ENCODE measurements at places on chromosomes 2 and 18.
A peak's percentile ranks its signal among the peaks of the same experiment; 100 is the strongest.

GRCh38 chr18:66729442-66730239 lies 125.8 kb upstream of the CDH19 start:
- peak; percentile 68 for DNase-seq

DNA sequence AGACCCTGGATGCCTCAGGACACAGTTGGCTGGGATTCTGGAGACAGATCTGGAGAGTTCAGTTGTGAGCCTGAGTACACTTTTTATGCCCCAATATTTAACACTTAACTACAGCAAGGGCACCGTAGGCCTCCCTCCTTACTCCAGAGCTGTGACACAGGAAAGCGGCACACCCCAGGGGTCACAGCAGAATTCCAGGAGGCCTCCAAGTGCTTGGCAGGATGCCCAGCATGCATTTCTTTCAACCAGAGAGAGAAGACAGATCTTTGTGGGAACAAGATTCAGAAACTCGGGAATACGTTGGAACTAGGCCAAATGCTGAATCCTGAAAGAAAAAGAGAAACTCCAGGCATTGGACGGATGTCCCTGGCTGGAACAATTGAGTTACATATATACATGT lies 199.2 kb upstream of the NT5C1B start:
- no peak for DNase-seq

- DNase-seq = no peak
Observed at GRCh38 chr2:239457586-239458445, 57.0 kb upstream of the HDAC4 start.

- no peak for DNase-seq
Observed at GRCh38 chr2:5959836-5960820, 267.9 kb downstream of the SOX11 start.

DNA sequence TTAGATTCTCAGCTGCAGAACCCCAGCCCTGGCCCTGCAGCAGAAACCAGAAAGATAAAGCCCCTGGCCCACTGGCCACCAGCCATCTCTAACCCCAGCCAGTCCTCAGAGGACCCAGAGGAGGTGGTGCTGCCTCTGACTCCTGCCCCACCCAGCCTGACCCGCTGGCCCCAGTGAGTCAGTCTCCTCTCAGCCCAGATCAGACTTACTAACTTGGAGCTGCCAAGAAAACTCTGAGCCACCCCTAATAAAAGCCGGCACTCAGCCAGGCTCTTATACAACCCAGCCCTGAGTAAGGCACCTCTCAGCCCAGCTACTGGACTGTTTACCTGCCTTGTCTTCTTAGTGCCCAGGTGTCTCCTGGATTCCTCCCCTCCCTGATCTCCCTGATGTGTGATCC lies 2.0 kb downstream of the SLC14A2 start:
- no peak for DNase-seq

GRCh38 chr2:104734937-104735586 lies 118.9 kb upstream of the POU3F3 start:
- no peak for DNase-seq

- DNase-seq = no peak
Observed at GRCh38 chr18:3411854-3412268, 38.1 kb upstream of the TGIF1 start.

DNA sequence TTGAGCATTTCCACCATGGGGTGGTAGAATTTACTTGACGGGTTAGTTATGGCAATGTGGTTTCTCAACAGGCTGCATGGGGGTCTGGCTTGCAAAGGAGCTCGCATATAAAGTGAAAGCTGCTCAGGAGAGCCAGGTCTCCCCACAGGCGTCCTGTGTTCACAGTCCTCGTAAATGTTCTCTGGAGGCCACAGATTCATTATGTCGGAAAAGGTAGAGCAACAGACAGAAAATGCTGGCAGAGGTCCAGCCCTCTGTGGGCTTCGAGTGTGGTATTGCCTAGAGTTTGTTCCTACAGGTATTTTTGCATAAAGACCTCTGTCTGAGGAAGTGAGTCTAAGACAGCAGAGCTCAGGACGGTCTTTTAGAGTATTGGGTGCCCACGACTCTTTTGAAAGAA lies 96.4 kb downstream of the CDCA7 start:
- no peak for DNase-seq

DNA sequence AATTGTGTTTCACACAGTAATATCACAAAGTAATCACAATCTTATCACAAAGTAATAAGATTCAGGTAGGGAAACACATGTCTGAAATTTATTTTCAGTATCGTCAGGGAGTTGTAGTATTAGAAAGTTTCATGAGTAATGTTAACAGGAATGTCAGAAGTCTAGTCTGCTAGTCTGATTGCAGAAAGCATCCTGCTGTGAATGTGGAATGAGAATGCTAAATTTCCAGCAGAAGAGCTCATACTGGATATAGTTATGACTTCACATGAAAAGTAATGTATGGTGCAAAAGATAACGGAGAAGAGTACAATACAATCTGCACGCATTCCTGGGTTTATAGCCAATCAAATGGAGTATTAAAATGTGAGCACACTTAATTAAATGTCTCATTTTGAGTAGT lies 494.7 kb upstream of the SETBP1 start:
- no peak for DNase-seq

DNA sequence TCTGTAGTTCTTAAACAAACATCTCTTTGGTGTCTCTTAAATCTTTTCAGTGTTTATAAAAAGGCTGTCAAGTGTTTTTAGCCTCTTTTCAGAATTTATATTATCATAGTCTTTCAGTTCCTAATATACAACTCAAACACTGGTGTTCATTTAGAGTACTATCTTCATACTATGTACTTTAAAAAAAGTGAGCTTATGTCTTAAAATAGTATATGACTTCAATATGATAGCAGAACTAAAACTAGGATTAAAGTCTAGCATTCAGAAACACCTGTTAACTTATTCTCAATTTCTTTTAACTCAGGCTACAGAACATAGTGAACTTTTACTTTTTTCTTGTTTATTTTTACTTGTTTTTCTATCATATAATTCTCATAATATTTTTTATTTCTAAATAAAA lies 14.7 kb upstream of the IKZF2 start:
- no peak for DNase-seq

DNA sequence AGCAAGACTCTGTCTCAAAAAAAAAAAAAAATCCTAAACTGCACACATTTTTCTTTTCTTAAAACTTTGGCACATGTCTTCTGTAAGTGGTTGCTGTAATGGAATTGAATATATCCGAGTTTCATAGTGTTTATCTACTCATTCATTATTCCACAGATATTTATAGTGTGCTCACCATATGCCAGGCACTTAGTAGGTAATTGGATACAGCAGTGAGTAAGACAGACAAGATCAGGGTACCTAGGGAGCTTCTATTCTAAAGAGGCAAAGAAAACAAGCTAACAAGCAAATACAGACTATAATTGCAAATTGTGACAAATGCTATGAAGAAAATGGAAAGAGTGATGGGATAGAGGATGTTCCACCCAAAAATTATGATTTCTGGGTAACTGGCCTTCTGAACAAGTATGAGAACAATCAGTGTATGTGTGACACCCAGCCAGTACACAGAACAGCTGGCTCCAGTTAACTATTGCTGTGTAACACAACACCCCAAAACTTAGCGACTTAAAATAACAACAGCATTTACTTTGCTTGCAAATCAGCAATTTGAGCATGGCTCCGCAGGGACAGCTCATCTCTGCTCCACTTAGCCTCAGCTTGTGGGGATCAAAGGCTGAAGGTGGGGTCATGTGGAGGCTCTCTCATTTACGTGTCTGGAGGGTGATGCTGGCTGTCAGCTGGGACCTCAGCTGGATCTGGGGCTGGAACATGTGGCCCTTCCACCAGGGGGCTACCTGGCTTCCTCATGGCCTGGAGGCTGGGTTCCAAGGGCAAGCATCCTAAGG lies 224.9 kb downstream of the INSIG2 start:
- no peak for DNase-seq

DNA sequence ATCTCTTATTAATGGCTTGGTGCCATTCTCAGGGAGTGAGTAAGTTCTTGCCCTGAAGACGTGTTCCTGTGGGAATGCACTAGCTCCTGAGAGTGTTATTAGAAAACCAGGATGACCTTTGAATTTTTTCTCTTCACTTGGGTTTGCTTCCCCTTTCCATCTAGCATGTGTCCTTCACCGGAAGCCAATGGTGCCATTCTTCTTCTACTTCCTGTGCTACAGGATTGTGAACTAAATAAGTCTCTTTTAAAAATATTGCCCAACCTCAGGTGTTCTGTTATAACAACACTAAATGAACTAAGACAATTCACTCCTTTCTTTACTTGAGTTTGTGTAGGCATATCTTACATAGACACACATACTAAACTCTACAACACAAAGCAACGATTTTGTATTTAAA lies 447.0 kb downstream of the SOX11 start:
- no peak for DNase-seq

DNA sequence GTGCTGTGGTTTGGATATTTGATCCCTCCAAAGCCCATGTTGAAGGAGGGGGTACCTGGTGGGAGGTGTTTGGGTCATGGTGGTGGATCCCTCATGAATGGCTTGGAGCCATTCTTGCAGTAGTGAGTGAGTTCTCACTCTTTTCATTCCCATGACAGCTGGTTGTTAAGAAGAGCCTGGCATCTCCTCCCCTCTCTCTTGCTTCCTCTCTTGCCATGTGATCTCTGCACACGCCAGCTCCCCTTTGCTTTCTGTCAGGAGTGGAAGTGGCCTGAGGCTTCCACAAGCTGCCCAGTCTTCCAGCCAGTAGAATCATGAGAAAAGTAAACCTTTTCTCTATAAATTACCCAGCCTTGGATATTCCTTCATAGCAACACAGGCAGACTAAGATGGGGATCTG lies 8.6 kb downstream of the ADD2 start:
- no peak for DNase-seq

DNA sequence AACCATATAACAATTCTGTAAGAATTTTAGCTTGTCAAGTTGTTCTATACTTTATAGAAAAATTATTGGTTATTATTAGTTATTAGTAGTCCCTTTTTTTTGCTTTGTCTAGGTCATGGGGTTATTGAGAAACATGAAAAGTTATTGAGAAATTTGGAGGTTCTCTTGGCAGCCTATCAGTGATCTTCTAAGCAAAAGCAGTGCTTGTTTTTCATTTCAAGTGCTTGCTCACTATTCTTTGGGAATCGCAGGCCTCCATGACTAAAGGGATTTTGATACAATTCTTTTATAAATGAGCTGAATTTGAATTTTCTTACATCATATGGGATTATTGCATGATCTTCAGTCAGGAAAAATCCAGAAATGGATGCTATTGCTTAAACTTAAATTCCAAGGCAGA lies 25.8 kb downstream of the PLEKHA3 start:
- no peak for DNase-seq

GRCh38 chr2:226483745-226484619 lies 315.6 kb downstream of the IRS1 start:
- DNase-seq = no peak

DNA sequence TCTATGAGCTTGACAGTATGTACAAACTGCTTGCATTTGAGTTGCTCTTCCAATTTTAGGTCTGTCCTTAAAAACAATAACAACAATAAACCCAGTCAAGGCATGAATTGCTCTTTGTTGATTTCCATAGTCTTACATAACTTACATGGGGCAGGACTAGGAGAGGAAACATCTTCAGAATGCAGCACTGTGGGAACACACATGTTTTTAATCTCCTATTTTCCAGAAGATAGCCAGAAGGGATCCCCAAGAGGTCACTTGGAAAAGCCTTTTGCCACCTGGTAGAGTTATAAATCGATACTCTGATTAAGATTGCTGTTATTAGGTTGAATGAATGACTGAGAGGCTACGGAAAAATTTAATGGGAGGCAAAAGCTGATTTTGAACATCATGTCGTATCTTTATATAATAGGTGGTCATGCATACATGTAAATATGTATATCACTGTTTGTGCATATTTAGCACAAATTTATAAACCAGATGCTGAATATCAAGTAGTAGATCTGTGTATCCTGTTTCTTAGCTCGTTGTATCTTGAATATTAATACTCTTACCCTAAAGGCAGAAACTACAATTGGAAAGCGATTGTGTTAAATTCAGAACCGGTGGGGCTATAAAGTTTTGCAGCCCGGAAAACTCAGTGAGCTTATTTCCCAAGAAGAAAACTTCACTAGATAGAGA lies 479.4 kb upstream of the TCF4 start:
- peak; percentile 61 for DNase-seq

DNA sequence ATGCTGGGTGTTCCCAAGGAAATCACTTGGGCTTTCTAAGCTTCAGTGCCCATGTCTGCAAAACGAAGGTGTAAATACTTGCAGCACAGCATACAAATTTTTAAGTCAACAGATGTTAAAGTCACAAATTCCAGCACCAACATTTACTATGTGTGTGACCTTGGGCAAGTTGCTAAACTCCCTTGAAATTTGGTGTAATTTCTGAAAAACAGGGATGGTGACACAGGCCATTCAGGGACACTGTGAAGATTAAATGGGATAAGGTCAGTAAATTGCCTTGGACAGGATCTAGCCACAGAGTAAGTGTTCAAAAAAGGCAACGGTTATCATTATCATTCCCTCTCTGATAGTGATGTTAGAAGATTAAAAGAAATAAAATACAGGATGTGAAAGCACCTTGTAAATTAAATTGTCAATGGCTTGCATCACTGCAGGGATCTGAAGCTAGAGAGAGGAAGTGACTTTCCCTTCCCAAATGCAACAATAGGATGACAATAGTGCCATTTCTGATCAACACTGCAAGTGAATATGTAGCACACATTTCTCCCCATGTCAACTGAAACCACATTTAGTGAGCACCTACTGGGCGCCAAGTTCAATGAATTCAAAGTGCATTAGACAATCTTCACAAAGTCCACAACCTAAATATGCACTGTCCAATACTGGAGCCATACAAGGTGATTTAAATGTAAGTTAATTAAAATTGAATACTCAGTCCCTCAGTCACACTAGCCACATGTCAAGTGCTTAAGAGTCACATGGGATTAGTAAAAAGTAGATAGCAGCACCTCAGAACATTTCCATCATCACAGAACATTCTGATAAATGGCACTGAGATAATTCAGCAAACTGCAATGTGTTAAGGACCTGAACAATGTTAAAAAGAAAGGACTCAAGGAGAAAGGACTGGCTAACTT lies 81.2 kb downstream of the STK39 start:
- DNase-seq = no peak

GRCh38 chr18:45355944-45356520 lies 259.2 kb upstream of the SLC14A2 start:
- DNase-seq = no peak

DNA sequence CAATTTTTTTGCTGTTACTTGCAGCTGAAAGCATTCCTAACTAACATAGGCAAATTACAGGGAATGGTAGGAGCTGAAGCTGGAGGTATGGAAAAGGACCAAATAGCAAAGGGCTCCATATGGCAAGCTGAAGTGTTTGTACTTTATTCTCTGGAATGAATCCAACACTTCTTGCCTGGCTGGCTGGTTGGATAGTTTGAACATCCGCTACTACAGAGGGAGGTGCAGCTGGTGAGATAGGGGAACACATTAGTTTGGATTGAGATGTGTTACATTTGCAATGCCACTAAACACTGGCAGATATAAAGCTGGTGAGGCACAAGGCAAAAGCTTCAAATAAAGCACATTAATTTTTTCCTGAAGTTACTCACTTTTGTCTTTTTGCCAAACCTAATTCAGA lies 291.5 kb downstream of the SP3 start:
- no peak for DNase-seq
